ENCODE measurements at places on chromosomes 3 and 15. TPM values are rescaled to one million over a fixed set of nuclear protein-coding genes. Genes with fewer than 3 reads are reported as not detected.

Gene TMEM212
- not detected for total RNA-seq

Gene LSMEM2
- under 0.01 TPM for total RNA-seq

- H3K4me1 ChIP-seq: no peaks in the 10 kb centered on the region
- peak; percentile 87 for DNase-seq
- no peaks in the 10 kb centered on the region for H3K36me3 ChIP-seq
- no peak overlapping the region for H3K4me3 ChIP-seq
- no peaks in the 10 kb centered on the region for H3K27me3 ChIP-seq
- no peak overlapping the region for H3K27ac ChIP-seq
Observed at GRCh38 chr3:174270841-174271240, 588.3 kb upstream of the NAALADL2 start.

GRCh38 chr3:100647171-100647570, 37.8 kb downstream of the ADGRG7 start:
- no peaks in the 10 kb centered on the region for H3K4me1 ChIP-seq
- no peak overlapping the region for H3K27ac ChIP-seq
- no peak for DNase-seq
- H3K27me3 ChIP-seq: peaks cover 10% of the 10 kb centered on the region
- H3K36me3 ChIP-seq: no peaks in the 10 kb centered on the region

- no peak overlapping the region for H3K27ac ChIP-seq
- H3K4me3 ChIP-seq: no peak overlapping the region
Observed at GRCh38 chr3:150798122-150798618, 35.2 kb upstream of the SIAH2 start.

All from IMR-90 (cell line).